ENCODE measurements at places on chromosomes 3 and 15. TPM values are rescaled to one million over a fixed set of nuclear protein-coding genes. Genes with fewer than 3 reads are reported as not detected.

DNA sequence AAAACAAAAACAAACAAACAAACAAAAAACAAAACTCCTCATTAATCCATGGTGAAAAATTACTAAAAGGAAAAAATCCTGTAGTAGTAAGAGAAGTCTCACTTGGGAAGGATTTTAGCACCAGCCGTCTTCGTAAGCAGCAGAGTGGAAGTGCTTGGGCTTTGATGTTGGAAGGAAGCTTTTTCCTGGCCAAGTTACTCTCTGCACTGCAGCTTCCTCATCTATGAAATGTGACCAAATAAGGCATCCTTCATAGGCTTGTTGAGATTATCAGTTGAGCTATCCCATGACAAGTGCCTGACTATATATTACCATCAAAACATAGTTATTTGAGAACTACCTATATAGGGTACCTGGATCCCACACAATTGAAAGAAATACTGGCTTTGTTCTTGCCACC lies 436.4 kb upstream of the ONECUT1 start:
- no peaks in the 10 kb centered on the region for H3K4me1 ChIP-seq
- no peak overlapping the region for H3K27ac ChIP-seq
- no peak overlapping the region for H3K4me3 ChIP-seq
- no peaks in the 10 kb centered on the region for H3K36me3 ChIP-seq

- no peak overlapping the region for H3K27ac ChIP-seq
- H3K27me3 ChIP-seq: peaks cover 1% of the 10 kb centered on the region
- no peak overlapping the region for H3K4me3 ChIP-seq
- H3K4me1 ChIP-seq: peaks cover 11% of the 10 kb centered on the region
These were observed 153.5 kb upstream of the LPP start for GRCh38 chr3:188000361-188000861.

- H3K36me3 ChIP-seq: no peaks in the 10 kb centered on the region
- no peak overlapping the region for H3K27ac ChIP-seq
These were observed 126.8 kb downstream of the MITF start for GRCh38 chr3:69865925-69866679.

- peaks cover 2% of the 10 kb centered on the region for H3K27me3 ChIP-seq
- peaks cover 23% of the 10 kb centered on the region for H3K36me3 ChIP-seq
- no peak overlapping the region for H3K27ac ChIP-seq
- no peaks in the 10 kb centered on the region for H3K4me1 ChIP-seq
These were observed 22.2 kb downstream of the MESD start for GRCh38 chr15:80967451-80967850.

FANCD2OS gene
- total RNA-seq: not detected

GRCh38 chr15:71129669-71130068 lies 14.4 kb downstream of the THSD4 start:
- H3K4me3 ChIP-seq: no peak overlapping the region
- H3K27ac ChIP-seq: no peak overlapping the region
- no peak for DNase-seq
- H3K36me3 ChIP-seq: no peaks in the 10 kb centered on the region
- no peaks in the 10 kb centered on the region for H3K4me1 ChIP-seq
- no peaks in the 10 kb centered on the region for H3K27me3 ChIP-seq

CATSPER2 gene
- 1.9 TPM for total RNA-seq

DNA sequence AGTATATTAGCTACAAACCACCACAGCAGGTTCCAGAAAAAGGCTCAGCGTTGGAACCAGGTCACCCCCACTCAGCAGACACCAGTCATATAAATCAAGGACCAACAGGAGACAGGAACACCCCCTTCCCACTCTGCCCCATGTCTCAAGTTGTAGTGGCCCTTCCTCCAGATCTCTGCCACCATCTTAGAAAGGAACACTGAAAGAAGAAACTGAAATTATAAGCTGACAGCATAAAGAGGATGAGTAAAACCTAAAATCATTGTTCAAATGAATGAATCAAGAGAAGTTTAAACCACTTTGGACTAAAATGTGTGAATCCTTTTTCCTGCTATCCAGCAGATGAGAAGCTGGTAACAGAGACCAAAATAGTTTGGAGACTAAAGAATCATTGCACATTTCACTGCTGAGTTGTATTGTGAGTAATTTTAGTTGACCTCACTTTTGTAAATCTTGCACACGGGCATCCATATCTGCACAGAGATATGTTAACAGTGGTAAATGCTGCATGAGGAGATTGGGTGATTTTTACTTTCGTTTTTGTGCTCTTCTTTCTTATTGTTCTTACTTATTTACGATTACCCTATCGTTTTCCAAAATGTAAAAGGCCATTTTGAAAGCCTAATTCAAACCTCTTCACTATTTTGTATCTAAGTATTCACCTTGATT lies 19.8 kb downstream of the CCR3 start:
- H3K27me3 ChIP-seq: peaks cover 2% of the 10 kb centered on the region
- H3K27ac ChIP-seq: no peak overlapping the region
- no peaks in the 10 kb centered on the region for H3K36me3 ChIP-seq
- H3K4me3 ChIP-seq: no peak overlapping the region

- no peak overlapping the region for H3K4me3 ChIP-seq
- DNase-seq: no peak
- H3K36me3 ChIP-seq: no peaks in the 10 kb centered on the region
These were observed 101.9 kb upstream of the RNU6-1 start for GRCh38 chr15:67941648-67942310.

Measured in endothelial cell (in vitro differentiated cells).